ENCODE measurements at places on chromosomes 4 and X.

- DNase-seq = no peak
Measured at GRCh38 chrX:10482261-10482660, 138.1 kb downstream of the MID1 start.

DNA sequence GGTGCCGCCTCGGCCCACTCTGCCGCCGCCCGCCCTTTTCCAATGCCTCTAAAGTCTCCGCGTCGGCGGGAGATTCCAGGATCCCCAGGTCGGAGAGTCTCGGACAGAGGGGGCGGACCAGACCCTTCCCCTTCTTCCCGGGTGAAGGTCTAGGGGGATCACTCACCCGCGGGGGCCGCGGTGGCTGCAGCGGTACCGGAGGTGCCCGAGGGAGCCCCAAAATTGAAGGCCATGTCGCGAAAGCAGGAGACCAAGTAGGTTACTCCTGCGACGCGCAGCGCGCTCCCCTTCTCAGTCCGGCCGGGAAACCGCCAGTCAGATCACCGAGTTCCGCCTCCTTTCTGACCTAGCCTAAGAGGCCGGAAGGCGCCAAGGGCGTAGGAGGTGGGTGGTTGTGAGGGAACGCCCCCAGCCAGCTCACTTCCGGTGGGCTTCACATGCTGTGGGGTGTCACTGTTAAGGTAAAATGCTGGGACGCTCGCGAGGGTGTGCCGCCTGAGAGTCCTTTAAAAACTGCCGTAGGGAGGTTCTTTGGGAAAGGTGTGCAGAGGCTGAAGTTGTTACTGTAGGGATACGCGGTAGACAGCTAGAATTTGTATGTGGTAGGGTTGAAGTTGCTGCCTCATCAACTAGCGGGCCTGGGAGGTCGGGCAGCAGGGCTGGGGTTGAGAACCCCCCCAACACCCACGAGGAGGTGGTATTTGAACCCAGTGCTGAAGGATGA, at the start of gene NUP54:
Gene NUP54 (minus strand): TSS at position 256 of the 724 bp plus-strand sequence. CDS start 23 bp downstream, at position 233.
- DNase-seq = peak; percentile 98

DNA sequence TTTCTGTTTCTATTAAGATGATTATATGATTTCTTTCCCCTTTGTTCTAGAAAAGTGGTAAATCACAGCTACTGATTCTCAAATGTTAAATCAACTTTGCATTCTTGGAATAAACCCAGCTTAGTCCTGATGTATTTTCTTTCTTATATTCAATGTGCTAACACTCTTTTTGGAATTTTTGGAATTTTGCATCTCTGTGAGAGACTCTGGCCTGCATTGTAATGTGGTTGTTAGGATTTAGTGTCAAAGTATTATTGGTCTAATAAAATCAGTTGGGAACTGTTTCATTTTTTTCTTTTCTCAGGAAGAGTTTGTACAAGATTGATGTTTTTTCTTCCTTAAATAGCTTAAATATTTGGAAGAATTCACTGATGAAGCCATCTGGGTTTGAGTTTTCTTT, 109.6 kb downstream of the KIT start:
- DNase-seq = no peak

DNA sequence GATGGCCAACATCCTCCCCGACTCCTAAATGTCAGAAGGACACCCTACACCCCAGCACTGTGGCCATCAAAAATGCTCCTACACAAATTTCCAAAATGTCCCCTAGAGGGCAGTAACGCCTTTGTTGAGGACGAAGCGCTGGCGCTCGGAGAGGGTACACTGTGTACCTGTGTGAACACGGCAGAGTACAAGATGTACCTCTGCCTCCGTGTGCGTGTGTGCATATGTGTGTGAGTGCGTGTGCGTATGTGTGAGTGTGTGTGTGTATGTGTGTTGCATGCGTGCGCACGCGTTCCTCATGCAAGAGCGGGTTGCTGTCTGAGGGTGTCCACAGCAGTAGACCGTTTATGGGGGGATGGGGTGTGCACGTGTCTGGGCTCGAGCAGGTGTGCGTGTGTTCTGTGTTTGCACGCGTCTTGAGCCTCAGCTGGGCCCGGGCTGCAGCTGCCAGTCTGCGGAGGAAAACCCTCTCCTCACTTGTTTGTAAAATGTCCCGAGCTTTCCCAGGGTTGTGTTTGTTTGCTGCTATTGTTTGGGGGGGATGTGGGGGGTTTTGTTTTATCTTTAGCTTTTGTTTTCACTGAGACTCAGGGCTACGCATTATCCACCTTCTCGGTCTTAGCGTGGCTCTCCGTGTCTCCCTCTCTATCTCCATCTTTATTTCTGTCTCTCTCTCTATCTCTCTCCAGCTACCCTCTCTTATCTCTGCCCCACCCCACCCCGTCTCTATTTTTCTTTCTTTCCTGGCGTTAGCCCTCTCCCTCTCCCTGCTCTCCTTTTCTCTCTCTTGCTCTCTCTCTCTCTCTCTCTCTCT, 10.4 kb upstream of the TSPYL2 start:
- peak; percentile 75 for DNase-seq

- peak; percentile 85 for DNase-seq
Measured at GRCh38 chr4:119138046-119138445, 2.4 kb downstream of the MYOZ2 start.

DNA sequence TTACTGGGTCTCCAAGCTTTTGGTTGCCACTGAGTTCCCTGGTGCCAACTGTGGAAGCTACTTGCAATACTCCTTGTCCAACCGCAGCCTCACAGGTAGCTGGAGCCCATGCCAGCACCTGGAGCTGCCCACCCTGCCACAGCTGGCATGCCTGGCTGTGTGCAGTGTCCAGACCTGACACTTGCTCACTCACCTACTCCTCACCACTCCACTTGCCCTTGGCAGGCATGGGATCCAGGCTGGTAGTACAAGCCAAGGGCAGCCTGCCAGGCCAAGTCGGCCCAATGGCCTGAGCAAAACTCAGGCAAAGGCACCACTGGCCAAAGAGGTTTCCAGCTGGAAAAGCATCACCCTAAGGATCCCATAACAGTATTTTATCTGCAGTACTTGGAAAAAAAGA, 246.3 kb downstream of the PDGFC start:
- no peak for DNase-seq

GRCh38 chrX:960821-961220, 251.6 kb downstream of the CRLF2 start:
- DNase-seq = no peak

- no peak for DNase-seq
Measured at GRCh38 chr4:108473163-108473720, 147.1 kb upstream of the RPL34 start.

GRCh38 chr4:108327642-108328382, 159.1 kb upstream of the LEF1 start:
- DNase-seq = no peak

GRCh38 chr4:83281307-83281706, 3.3 kb downstream of the COQ2 start:
- peak; percentile 28 for DNase-seq

DNA sequence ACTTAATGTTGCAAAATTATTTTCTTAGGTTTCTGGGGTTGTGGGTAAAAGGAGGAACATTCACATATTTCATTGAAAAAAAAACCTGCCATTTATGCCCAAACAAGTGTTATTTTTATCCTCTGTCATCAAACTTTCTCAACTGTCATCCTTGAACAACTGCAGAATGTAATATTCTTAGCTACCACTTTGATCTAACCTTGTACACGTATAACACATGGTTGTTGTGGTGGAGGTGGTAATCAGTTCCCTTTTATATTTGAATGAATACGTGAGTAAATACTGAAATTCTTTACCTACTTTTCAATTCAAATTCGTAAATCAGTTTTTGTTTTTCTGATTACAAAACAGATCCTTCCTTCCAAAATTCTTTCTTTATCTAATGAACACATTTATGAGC, 3.8 kb upstream of the AMMECR1 start:
- DNase-seq = no peak
